ENCODE measurements at places on chromosomes 1 and 21.

DNA sequence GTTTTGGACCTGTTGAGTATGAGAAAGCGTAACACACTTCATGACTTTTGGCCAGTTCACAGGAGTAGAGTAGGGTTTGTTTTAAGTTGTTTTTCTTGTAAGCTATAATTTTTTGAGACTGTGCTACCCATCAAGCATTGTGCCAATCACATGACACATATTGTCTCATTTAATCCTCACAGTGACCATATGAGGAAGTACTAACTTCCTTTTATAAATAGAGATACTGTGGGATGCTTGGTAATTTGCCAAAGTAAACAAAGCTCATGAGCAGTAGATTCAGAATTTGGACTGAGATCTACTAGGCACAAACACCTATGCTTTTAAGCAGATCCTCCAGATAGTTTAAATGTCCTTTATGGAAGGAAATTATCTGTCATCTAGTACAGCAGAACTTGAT is 178.3 kb downstream of the CACNA1E start:
- no peak for DNase-seq

GRCh38 chr1:149936170-149936991 is at the start of gene MTMR11:
Gene MTMR11 (minus strand): TSS chr1:149936879. CDS start chr1:149936647, 232 bp downstream.
- no peak for DNase-seq

- peak; percentile 36 for DNase-seq
These were observed 699 bp downstream of the MAP3K6 start for GRCh38 chr1:27366113-27366410.

DNA sequence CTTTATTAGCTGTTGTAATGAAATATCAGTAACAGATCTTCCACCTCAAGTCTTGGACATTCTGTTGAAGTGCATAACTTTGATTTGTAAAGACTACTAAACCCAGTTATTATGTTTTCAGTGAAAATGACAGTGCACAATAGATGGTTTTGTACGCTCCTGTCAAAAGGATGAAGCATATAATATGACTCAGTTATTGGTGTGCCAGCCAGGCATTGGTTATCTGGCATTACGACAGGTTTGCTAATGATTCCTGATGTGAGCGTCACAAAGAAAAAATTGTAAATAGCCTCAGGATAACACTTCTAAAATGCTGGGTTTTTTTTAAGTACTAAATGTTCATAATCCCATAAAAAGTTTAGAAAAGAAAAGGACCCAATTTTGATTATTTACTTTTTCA is 147.9 kb downstream of the MAGI3 start:
- DNase-seq: no peak

GRCh38 chr1:207049974-207050391 is 1.0 kb downstream of the YOD1 start:
- peak; percentile 20 for DNase-seq

Measured in fibroblast of skin of left quadriceps (primary cell).